ENCODE measurements at places on chromosomes 7 and 10.

DNA sequence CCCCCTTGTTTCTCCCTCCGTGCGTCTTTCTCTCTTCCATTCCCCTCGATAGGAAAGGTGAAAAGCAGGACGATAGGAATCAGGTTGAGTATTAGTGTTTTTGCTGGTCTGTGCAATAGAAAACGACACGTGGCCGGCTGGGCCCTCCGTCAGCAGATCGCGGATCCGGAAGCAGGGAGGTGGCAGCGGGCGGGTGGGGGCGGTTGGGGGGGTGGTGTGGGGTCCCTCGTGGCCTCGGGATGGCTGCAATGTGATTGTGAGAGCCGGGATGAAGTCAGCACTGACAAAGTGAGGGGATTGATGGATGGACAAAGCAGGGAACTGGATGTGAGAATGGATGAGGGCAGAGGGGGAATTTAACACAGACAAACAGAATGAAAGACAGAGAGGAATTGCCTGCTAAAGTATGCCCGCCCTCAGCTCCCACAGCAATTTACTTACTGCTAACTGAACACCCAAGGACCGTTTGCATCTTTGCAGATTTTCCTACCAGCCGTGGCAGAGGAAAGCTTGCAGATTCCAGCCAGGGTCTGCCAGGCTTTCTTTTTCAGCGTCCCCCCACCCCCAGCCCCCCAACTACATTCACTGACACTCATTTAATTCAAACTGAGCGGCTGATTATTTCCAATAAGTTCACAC, 280.9 kb downstream of the LRMDA start:
- no peak for DNase-seq

GRCh38 chr10:118856106-118856505, 101.3 kb upstream of the CACUL1 start:
- DNase-seq = no peak

- peak; percentile 16 for DNase-seq
Measured at GRCh38 chr10:95814011-95814727, 58.2 kb downstream of the ENTPD1 start.

DNA sequence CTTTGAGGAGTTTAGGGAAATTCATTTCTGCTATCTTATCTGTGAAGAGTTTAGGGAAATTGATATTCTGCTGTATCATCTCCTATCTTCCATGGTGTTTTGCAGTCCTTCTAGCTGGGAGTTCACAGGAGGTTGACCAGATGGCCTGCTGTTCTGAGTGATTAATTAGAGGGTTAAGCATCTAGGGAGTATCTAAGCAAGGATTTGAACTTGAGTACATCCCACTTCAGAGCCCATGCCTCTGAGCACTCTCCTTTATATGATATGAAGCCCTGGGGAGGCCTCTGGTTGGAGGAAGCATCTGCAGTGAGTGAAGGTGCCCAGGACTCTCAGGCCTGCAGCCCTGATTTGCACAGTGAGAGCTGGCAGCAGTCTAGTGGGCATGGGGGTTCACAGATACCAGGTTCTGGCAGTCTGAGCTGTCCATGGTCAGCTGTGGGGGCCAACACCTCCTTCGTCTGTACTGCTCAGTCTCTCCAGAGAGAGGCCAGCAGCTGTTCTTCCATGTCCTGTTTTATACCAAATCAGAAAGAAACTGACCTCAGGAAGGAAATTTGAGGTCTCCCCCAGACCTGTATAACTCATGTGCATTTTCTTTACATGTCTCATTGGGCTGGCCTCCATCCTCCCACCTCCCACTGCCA, 156.9 kb downstream of the PLCE1 start:
- DNase-seq = no peak

DNA sequence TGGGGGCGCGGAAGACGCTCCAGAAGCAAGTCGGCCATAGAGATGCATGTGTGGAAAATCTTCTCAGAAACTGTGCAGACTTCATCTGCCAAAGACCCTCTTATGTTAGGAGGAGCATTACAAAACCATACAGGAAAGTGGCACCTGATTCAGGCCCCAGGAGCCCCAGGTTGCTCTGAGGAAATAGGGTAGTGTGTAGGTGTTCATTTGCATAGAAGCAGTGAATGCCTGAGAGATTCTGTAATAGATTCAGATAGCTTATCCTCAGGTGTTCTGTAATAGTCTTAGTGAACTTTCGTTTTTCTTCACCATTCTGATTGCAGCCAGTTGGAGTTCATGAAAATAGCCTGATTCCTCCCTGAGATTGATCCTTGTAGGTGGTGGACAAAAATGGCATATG, 106.4 kb upstream of the GJD4 start:
- no peak for DNase-seq
